ENCODE measurements at places on chromosomes 2 and 18. TPM values are rescaled to one million over a fixed set of nuclear protein-coding genes. Genes with fewer than 3 reads are reported as not detected.

- DNase-seq, result no peak
Measured at GRCh38 chr18:52953387-52953786, 613.4 kb downstream of the DCC start.

GRCh38 chr18:10546557-10547300 is 20.9 kb downstream of the NAPG start:
- no peak for DNase-seq

GRCh38 chr2:237883951-237884446 is 24.6 kb downstream of the RAMP1 start:
- peak; percentile 37 for DNase-seq

DNA sequence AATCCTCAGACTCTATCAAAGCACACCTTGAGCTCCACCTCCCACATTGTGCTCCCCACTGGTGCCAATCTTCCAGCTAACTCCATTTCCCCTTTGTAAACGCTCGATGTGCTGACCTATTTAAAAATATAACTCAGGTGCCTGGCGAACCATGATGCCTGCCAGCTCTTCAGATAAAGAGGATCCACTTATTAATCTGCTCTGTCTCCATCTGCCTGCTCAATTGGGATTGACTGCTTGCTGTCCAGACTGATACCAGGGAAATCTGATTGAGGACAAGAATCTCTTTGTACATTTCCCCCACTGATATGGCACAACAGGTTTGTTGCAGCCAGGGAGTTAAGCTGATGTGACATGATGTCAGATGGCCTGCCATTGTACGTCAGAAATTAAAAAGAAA is 2036.5 kb upstream of the CELF4 start:
- DNase-seq, result no peak

GRCh38 chr2:165560377-165560988 is 91.0 kb downstream of the CSRNP3 start:
- DNase-seq, result no peak

- no peak for DNase-seq
Measured at GRCh38 chr18:35999925-36000324, 27.4 kb downstream of the RMP24 start.

DNA sequence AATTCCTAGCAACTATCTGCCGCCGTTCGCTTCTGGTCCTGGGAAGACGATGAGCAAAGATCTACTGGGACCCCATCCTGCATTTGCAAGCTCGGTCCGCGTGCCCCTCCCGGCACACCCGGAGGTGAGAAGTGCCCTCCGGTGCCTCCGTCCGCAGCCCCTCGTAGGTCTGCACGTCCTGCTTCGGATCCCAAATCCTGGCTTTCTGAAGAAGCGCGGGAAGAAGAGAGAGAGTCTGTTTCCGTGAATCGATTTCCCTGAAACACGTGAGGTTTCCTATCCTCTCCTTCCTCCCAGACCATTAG is 5.0 kb upstream of the OSR1 start:
- no peak for DNase-seq

- no peak for DNase-seq
Measured at GRCh38 chr2:135820003-135820618, 16.9 kb downstream of the LCT start.

MFSD2B gene
- total RNA-seq, result 0.67 TPM

FAM237A gene
- total RNA-seq, result not detected

DPP4 gene
- total RNA-seq, result 11.8 TPM

FKBP1B gene
- total RNA-seq, result 11.1 TPM

Measured in sciatic nerve (tissue), 2 donors.